ENCODE measurements at places on chromosomes 2 and 18.

GRCh38 chr2:161386228-161386824 lies 29.8 kb upstream of the TBR1 start:
- no peak for DNase-seq

DNA sequence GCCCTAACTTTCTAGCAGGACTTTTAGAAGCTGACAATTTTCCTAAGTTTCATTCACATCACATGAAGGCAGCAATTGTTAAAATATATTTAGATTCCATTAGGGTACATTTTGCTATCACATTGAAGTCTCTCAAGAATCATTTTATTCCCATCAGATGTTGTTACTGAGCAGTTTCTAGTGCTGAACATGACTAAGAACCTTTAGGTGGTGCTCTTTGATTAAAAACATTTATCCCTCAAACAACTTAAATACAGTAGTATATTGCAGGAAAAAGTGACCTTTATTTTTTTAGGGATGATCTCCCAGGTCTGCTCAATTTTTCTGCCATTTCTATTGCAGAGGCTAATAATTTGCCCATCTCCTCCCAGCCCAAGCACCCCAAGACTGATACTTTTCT lies 22.9 kb upstream of the NARS1 start:
- DNase-seq: no peak

- DNase-seq: no peak
These were observed 39.7 kb upstream of the LYPD6 start for GRCh38 chr2:149290662-149291061.

DNA sequence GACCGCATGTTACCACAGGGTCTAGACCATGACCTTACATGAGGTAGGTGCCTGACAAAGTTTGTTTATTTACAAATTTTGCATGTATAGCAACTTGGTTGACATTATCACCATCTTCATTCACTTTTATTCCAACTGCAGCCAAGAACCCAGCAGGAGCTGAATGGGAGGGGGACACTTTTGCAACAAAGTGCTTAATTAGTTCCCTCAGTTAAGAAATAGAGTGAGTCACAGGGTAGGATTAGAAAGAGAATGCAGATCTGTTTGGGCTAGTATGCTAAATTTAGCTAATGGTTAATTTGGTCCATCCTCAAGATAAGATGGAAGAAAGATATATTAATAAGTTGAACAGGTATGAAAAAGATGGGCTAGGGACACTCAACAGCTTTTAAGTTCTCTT lies 678.9 kb downstream of the ARHGAP15 start:
- no peak for DNase-seq

DNA sequence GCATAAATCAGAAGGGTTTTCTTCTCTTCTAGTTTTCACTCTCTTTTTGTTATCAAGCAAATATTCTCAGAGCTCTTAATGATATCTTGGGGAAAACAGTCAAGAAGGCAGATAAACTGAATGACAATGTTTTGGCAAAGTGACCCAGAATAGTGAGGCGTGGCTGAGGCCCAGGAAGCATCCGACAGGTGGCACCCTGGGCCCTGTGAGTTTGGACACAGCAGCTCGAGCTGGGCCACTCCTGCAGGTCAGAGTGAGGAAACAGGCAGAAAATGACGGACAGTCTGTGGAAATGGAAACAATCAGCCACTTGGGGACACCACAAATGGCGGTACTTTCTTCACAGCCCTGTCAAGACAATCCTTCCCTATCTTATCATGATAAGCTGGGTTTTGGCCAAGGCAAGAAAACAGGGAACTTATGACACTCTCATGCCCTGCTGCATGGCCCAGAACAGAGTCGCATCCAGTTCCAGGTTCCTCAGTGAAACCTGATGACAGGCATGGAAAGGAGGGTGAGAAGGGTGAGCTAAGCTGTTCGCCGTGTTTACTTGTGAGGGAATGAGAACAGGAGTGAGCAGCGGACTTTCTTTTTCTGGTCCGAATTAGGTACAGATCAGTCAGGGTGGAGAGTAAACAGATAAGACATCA lies 32.1 kb downstream of the MRPL44 start:
- DNase-seq: no peak

DNA sequence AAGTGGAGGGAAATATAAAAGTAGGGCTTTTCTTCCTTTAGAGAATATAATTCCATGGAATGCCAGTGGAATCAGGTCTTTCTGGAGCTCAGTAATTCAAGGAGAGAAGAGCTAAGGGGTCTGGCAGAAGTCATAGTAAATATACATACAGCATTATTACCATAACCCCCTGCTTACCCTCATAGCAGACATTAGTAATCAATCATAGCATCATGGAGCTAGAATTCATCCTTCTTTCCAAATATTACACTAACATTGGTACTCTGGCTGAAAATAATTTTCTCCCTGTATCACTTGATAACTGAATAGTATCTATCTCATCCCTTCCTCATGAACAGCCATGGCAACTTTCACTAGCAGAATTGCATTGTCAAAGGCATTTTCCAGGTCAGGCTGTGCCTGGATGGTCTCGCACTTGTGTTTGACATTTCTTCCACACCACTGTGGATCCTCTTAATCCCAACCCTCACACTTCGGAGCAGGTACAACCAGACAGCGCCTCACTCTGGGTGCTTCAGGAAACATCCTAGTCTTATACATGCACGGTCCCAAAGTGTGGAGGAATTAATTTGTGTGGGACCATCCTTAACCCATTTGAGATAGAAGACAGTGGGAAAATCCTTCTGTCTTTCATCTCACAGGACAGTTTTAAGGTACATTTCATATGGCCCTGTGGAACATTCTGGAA lies 84.2 kb upstream of the SEC11C start:
- no peak for DNase-seq

DNA sequence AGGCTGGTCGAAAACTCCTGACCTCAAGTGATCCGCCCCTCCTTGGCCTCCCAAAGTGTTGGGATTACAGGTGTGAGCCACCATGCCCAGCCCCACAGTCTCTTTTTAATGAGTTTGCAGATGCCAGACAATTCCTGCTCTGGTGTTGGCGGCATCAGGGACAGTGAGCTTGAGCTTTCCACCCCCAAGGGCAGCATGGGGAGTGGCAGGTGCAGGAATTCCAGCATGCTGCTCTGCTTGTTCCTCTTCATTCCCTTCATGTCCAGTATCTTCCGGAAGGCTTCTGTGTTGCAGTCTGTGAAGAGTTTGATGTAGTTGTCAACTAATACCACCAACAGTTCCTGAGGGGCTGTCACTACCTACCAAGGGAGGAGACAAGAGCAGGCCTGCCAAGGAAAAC lies 137.3 kb downstream of the SS18 start:
- no peak for DNase-seq

- no peak for DNase-seq
These were observed 2.8 kb upstream of the GYPC start for GRCh38 chr2:126653109-126653508.

DNA sequence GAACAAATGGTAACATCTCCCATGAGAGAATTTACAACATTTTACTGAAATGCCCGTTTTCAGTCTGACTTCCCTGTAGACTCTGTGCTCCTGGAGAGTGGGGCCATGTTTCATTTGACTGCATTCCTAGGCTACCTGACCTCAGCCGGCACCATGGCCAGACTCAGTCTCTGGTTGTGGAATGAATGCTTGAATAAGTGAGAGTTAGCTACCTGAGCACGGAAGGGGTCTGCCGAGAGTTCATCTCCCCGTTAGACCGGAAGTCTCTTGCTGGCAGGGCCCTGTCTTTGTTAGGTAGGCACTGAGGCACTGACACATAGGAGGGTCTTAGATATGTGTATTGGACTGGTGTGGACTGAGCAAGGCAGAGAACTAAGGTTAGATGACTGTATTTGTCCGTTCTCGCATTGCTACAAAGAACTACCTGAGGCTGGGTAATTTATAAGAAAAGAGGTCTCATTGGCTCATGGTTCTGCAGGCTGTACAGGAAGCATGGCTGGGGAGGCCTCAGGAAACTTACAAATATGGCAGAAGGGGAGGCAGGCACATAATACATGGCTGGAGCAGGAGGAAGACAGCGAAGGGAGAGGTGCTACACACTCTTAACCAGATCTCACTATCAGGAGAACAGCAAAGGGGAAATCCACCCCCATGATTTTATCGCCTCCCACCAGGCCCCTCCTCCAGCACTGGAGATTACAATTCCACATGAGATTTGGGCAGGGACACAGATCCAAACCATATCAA lies 271.2 kb downstream of the GLI2 start:
- no peak for DNase-seq

GRCh38 chr2:202790676-202791075 lies 80.9 kb downstream of the ICA1L start:
- no peak for DNase-seq

GRCh38 chr2:189095101-189095500 lies 84.5 kb downstream of the COL5A2 start:
- DNase-seq: no peak

- no peak for DNase-seq
These were observed 24.2 kb downstream of the BCL11A start for GRCh38 chr2:60529136-60529784.

GRCh38 chr2:212505586-212505985 lies 33.0 kb downstream of the ERBB4 start:
- no peak for DNase-seq

DNA sequence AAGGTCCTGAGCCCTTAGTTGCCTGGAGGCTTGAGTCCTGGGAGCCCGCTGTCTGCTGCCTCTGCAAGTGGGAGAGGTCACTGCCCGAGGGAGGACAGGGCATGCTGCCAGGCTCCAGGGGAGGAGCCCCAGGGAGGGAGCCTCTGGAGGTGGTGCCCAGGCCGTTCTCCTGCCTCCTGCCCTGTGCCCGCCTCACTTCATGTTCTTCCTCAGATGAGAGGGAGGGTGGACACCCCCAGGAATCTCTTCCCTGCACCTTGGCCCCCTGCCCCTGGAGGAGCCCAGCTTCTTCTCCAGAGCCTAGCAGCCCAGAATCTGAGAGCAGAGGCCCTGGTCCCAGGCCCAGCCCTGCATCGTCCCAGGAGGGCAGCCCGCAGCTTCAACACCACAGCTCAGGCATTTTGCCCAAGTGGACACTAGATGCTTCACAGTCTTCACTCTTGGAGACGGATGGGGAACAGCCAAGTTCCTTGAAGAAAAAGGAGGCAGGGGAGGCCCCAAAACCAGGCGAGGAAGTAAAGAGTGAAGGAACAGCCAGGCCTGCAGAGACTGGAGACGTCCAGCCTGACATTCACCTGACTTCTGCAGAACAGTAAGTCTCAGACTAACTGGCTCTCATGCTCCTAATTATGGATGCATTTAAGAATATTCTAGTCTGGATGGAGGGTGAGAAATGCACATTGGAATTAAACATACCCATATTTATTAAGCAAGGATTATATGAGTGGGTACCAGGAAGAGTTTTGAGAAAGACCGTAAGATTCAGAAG lies 12.1 kb downstream of the PSD4 start:
- DNase-seq: no peak

- no peak for DNase-seq
These were observed 793 bp downstream of the CNRIP1 start for GRCh38 chr2:68318914-68319397.

DNA sequence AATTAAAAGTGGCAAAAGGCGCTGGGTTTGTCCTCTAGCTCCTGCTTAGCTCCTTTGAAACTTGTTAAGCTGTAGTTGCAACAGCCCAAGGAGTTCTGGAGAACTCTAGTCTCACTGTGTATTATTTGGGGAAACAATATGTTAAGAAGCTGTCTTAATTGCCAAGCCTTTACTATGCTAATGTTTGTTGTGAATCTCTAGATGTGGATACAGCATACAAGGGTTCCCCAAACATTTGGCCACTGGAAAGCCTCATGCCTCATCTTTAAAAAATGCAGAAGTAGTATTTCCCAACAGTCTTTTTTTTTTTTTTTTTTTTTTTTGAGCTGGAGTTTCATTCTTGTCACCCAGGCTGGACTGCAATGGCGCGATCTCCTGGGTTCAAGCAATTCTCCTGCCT lies 236.7 kb downstream of the PRKCE start:
- DNase-seq: no peak

- DNase-seq: no peak
These were observed 42.4 kb downstream of the ST3GAL5 start for GRCh38 chr2:85846411-85846810.

DNA sequence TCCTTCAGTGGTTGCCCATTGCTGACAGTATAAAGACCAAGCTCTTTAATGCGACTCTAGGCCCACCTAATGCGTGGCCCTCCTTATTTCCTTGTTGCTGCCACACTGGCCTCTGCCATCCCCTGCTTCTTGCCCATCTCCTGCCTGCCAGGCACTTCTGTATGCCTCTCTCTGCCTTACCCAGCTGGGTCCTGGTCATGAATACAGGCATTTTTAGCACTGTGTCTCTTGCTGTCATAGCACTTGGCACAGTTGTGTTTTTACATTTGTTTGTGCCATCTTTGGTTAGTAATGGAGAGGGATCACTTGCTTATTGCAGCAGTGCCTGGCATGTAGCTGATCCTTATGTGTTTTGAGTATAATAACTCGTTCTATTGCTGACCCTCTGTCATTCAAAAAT lies 38.7 kb downstream of the MAP4K4 start:
- DNase-seq: no peak

DNA sequence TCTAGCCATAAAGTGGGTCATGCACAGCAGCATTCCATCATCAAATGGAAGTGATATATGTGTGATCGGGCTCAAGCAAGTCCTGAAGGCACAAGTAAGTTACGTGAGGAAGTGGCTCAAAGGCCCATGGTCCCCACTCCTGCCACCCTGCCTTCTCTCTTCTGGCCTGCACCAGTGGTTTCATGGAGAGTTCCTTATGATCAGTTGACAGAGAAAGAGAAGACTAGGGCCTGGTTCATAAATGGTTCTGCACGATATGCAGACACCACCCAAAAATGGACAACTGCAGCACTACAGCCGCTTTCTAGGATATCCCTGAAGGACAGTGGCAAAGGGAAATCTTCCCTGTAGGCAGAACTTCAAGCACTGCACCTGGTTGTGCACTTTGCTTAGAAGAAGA lies 412.6 kb upstream of the SMIM21 start:
- DNase-seq: no peak

DNA sequence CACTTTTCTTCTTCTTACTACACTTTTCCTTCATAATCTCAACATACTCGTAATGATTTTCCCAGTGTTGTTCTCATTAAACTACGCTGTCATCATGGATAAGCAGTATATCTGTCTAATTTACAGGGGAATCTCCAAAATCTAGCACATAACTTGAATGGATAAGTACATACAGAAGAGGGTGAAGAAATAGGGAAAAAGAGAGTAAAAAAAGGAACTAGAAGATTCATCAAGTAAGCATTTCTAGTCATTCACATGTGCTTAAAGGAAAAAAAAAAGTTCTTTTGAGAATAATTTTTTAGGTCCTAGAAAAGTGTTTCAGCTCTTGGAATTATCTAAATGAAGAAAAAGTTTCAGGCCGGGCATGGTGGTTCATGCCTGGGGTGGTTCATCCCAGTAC lies 51.6 kb downstream of the SRBD1 start:
- DNase-seq: no peak

- DNase-seq: no peak
These were observed 709.1 kb upstream of the CHAC2 start for GRCh38 chr2:53058526-53058925.

DNA sequence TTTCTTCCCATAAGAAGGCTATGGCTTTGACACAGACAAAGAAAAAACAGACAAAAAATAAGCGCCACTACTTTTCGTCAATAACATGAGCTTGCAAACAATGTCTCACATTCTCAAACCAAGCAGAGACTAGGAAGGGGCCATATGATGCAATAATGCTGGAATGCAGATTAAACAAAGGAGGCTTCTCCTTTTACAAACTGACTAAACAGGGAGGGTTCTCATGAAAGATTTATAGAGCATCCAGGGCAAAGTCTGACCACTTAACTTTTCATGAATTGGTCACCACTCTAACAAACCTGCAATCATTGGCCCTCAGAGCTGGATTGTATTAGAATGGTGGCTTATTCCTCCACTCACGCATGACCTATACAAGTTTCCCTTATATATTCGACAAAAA lies 663.3 kb upstream of the CHAC2 start:
- no peak for DNase-seq

- no peak for DNase-seq
These were observed 88.6 kb downstream of the SLC5A7 start for GRCh38 chr2:108074946-108075345.

Data from CD4-positive, alpha-beta T cell treated with Interleukin-6 at 100 ng/mL for 8 hours (primary cell).